GM12891 (cell line): ENCODE measurements at places on chromosomes 7 and 10.

DNA sequence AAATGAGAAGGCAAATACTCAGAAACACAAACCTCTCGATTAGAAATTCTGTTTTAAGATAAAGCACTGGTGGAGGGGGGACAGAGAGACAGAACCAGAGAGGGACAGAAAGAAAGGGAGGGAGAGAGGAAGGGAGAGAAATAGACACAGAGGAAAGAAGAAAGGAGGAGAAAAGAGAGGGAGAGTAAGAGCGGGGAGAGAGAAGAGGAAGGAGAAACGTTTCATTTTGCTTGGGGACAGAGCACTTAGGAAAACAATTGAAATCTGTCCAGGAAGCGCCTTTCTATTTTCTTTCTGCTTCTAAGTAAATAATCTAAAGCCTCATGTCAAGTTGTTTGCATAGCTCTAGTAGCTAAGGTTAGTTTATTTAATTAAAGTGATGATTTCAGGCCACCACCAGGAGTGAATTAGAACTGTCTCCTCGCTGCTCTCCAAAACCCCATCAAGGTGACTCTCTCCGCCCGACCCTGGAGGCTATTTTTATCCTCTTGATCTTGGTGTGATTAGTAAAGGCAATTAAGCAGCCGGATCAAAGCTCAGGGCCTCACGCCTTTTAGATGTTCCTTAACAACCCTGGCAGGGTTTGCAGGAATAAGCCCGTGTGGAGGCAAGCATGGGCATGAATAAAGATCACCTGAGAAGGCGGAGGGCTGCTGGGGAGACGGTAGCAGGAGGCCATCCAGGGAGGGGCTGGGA is 73.4 kb upstream of the INSIG1 start:
- no peak for DNase-seq

- DNase-seq: no peak
Observed at GRCh38 chr7:14950013-14950412, 47.5 kb upstream of the DGKB start.

DNA sequence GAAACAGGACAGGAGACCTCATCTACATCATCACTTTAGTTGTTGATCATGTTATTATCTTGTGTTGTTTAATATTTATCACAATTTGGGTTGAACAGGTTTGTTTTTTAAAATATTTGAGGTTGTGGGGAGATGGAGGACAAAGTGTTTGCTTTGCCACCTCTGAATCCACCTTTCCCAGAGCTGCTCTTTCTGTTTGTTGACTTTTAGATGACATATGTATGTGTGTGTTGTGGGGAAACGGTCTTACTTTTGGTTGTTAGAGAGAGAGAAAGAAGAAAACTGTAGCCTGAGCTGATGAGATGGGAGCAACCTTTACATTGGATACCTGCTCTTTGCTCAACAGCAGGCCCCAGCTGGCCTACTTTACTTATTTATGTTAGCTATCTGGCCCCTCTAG is 19.0 kb upstream of the SLC16A12 start:
- DNase-seq: no peak

DNA sequence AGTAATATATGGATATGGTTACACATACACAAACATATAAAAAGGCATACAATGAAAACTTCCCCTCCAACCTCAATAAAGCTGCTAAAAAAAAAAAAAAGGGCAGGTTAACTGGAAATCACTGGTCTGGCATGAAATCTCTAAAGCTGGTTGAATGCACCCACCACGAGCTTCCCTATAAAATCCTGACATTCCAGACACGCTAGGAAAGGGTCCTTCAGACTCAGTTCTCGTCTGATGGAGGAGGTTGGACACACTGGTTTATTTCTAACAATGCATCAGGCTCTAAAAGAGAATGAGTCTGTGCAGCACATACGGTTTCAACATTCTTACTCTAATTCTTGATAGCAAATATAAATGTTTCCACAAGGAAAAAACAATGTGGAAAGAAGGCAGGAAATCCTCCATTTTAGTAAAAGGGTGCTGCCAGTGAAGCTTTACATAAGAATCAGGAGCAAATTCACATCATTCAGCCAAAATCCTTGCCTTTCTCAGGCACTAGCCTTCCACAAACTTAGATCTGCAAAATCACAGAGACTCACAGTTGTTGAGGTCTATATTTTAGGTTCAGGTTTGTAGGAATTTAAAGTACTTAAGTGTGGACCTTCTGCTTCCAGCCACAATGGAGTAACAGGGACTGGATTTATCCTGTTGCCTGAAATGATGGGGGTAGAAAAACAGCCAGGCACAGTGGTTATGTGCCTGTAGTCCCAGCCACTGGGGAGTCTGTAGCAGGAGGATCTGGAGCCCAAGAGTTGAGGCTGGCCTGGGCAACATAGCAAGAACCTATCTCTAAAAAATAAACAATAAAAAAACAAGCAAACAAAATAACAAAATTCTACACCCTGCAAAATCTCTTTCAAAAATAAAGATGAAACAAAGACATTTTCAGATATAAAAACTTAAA is 73.5 kb downstream of the CYTH3 start:
- DNase-seq: no peak

- no peak for DNase-seq
Observed at GRCh38 chr7:28318101-28318762, 94.1 kb upstream of the CREB5 start.

- DNase-seq: no peak
Observed at GRCh38 chr7:2758673-2759616, 70.9 kb downstream of the AMZ1 start.

- no peak for DNase-seq
Observed at GRCh38 chr10:6279540-6280267, 77.0 kb downstream of the PFKFB3 start.

DNA sequence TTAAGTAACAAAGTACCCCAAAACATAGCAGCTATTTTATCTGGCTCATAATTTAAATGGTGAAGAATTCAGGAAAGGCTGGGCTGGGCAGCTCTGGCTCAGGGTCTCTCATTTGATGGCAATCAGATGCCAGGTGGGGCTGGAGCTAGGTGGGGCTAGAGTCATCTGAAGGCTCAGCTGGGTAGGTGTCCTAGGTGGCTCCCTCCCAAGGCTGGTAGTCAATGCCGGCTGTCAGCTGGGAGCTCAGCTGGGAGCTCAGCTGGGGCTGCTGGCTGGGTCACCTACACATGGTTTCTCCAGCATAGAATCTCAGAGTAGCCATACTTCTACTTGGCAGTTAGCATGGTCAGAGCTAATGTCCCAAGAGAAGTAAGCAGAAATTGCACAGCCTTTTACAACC is 34.1 kb downstream of the OSBPL3 start:
- DNase-seq: no peak

DNA sequence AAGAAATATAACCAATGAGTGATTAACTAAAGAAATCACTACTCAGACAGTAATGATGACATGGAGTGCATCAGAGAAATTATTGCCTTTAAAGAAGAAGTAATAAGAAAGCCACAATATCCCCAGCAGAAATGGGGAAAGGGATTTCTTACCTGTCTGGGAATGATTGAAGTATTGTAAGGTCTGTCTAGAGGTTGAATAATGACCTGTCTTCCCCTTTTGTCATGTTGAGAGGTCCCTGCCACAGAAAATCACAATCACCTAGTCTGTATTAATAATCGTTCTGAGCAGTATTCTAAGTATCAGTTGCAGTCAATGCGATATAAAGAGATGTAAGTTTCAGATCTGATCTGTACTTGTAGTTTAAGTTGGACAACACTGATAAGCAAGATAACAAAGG is 349.1 kb upstream of the TPK1 start:
- no peak for DNase-seq
